ENCODE measurements at places on chromosomes 3 and 15.

GRCh38 chr15:86327230-86327865 lies 247.7 kb downstream of the AGBL1 start:
- H3K27me3 ChIP-seq, result no peaks in the 10 kb centered on the region
- H3K4me3 ChIP-seq, result no peak overlapping the region
- H3K27ac ChIP-seq, result no peak overlapping the region
- DNase-seq, result no peak
- H3K36me3 ChIP-seq, result no peaks in the 10 kb centered on the region

GRCh38 chr3:65960087-65960486 lies 78.6 kb downstream of the MAGI1 start:
- no peak for DNase-seq
- no peaks in the 10 kb centered on the region for H3K36me3 ChIP-seq
- no peaks in the 10 kb centered on the region for H3K27me3 ChIP-seq
- H3K4me1 ChIP-seq, result peaks cover 13% of the 10 kb centered on the region
- no peak overlapping the region for H3K27ac ChIP-seq

DNA sequence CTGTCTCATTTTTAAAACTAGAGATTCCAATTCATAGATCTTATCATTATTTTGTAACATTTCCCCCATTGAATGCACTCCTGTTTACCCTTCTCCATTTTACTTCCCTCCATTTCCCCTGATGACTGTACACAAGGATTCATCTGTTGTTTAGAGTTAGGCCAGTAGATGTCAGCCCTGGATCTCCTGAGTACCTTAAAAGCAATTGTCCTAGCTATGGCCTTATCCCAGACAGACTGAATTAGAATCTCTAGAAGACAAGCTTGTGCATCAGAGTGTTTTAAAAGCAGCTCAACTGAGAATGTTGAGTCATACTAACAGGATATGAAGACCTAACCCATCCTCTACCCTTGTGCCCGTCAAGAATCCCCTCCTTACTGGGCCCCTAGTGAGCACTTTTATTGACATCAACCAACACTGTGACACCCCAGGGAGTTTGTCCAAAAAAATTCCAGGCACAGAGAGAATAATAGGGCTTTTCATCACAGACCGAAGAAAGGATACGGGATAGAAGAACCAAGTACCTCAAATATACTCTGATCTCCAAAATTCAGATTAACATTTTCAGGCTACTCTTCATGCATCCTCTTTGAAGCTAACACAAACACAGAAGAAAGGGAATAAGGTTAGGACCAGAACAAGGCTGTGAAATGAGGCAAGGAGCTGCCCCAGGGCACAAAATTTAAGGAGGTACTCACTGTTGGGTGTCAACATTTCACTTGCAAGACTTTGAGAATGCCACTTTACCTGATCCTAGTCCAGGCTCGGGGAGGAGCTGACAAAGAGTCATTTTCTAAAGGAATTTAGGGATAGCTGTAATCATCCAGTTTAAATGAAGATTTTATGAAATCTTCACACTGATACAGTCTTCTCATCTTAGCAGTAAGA lies 17.1 kb downstream of the ZBED2 start:
- H3K4me3 ChIP-seq, result peak overlapping the region; percentile 1
- H3K27me3 ChIP-seq, result no peaks in the 10 kb centered on the region
- H3K36me3 ChIP-seq, result peaks cover 64% of the 10 kb centered on the region
- DNase-seq, result no peak
- H3K4me1 ChIP-seq, result peaks cover 82% of the 10 kb centered on the region

- H3K36me3 ChIP-seq, result no peaks in the 10 kb centered on the region
- no peak for DNase-seq
- no peaks in the 10 kb centered on the region for H3K27me3 ChIP-seq
- peak overlapping the region; percentile 80 for H3K27ac ChIP-seq
These were observed 117.1 kb upstream of the LIPC start for GRCh38 chr15:58314593-58315216.

DNA sequence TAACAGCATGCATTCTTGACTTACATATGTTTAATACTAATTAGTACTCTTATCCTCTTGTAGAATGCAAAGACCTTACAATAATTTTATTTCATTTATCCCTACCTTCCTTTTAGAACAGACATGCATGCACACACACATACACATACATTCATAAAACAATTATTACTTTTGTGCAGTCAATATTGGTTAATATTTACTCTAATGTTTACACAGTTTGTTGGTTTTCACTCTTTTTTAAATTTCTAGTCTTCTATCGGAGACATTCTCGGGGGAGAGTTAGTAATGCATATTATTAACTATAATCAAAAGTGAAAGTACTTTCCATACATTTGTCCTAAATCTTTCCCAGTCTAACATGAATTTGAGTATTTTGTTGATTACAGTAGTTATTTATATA lies 317.7 kb upstream of the DPH6 start:
- no peak overlapping the region for H3K4me3 ChIP-seq
- no peaks in the 10 kb centered on the region for H3K4me1 ChIP-seq
- H3K36me3 ChIP-seq, result no peaks in the 10 kb centered on the region

DNA sequence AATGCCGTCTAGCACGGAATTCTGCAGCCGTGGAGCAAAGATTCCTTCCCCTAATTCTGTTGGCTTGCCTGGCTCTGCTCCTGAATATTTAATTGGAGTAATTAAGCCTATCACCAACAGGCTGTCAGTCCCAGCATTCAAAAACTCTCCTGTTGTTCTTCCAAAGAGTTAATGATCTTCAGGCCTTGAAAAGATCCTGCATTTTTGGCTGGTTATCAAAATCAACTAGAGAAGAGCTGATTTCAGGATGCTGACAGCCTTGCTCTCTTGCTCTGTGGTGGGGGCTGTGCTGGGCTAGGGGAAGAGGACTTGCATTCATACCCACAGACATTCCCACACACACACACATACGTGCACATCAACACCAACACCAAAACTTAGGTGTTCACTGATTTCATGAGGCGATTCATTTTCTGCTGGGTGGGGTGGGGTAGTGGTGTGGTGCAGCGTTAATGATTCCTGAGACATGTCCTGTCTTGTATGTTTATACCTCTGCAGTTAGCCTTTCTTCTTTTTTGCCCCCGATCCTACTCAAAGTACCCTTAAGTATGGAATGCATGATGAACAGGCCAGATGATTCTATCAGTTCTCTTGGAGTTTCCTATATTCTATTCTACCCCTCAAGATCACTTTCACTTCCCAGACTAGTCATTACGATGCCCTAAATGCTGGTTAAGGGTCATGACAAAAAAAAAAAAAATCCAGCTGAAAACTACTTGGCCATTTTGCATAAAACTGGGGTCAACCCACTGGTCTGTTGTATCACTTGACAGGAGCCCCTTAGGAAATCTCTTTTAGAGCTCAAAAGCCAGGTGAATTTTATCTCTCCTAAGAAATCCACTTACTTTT lies 42.3 kb downstream of the CPN2 start:
- peaks cover 8% of the 10 kb centered on the region for H3K36me3 ChIP-seq
- H3K27me3 ChIP-seq, result peaks cover 5% of the 10 kb centered on the region
- no peak for DNase-seq
- H3K4me3 ChIP-seq, result peak overlapping the region; percentile 45

DNA sequence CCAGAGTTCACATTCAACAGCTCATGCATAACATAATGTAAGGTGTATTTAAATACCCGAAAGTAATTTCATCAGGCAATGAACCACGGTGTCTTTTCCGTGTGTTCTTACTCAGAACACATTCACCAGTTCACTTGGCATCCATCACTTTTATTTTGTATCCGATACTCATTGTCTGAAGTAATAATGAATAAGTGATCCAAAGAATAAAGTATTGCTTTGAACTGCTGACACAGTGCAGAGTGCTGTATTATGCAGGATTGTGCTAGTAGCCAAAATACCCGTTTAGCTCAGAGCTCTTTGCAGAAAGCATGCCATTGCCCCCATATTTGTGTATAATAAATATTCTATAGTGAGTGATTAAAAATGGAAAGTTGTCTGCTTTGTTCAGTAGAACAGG lies 460.9 kb upstream of the KCNMB2 start:
- no peaks in the 10 kb centered on the region for H3K36me3 ChIP-seq
- no peak for DNase-seq
- no peak overlapping the region for H3K27ac ChIP-seq
- peaks cover 10% of the 10 kb centered on the region for H3K4me1 ChIP-seq
- no peaks in the 10 kb centered on the region for H3K27me3 ChIP-seq

GRCh38 chr3:189593581-189593980 lies 37.6 kb upstream of the TP63 start:
- H3K36me3 ChIP-seq, result peaks cover 1% of the 10 kb centered on the region
- H3K27ac ChIP-seq, result no peak overlapping the region
- no peaks in the 10 kb centered on the region for H3K4me1 ChIP-seq
- no peak overlapping the region for H3K4me3 ChIP-seq

DNA sequence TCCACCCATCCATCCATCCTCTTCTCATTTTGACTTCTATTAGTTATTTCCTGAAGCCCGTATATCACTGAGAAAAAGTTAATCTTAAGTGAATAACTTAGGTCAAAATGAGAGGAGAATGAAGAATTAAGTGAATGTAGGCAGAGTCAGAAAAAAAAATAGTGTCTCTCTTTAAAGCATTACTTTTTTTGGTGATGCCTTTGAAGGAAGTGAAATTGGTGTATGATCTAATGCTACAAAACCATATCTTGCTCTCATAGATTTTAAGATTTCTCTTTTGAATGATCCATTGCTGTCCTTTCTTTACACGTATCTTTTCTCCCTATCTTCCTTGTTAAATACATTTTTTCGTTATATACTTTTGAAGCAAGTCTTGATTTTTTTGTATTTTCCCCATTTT lies 23.4 kb downstream of the FNDC3B start:
- H3K36me3 ChIP-seq, result peaks cover 7% of the 10 kb centered on the region
- H3K4me1 ChIP-seq, result peaks cover 49% of the 10 kb centered on the region
- H3K27me3 ChIP-seq, result no peaks in the 10 kb centered on the region
- DNase-seq, result no peak
- no peak overlapping the region for H3K27ac ChIP-seq
- no peak overlapping the region for H3K4me3 ChIP-seq

- peaks cover 33% of the 10 kb centered on the region for H3K4me1 ChIP-seq
- H3K4me3 ChIP-seq, result no peak overlapping the region
- DNase-seq, result no peak
These were observed 112.7 kb downstream of the TNIK start for GRCh38 chr3:171347301-171348039.

DNA sequence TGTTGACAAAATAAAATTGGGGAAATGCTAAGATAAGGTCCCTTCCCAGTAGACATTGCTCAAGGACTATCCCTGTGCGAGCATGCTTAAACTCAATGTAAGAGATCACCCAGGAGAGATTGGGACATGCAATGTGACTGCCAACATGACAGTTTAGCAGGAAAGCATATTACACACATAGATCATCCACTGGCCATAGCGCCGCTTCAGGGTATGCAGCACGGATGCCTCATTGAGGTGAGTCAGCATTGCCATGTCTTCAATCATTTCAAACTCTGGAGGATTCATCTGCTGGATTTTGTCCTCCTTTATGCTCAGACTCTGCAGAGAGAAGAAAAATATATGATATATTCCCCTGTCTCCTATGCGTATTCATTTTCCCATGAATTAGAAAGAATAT lies 8.9 kb downstream of the MYH15 start:
- no peak overlapping the region for H3K27ac ChIP-seq
- H3K27me3 ChIP-seq, result peaks cover 8% of the 10 kb centered on the region
- no peak for DNase-seq

DNA sequence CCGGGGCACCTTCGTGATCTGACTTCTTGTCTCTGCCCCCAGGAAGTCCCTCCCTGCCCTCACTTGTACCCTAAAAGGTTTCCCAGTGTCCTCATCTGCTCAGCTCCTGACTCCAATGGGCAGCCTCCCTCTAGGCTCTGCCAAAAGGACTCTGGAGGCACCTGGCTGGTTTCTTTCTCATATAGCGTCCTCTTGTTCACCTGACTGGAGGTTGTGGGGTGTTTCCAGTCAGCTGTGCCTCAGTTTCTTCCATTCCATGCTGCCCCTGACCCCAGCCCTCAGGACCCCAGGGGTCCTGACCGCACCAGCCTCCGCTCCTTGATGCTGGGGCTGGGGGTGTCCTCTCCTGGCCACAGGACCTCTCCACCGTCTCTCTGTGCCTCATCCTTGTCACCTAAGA lies 2.5 kb downstream of the PRR23E start:
- H3K4me1 ChIP-seq, result no peaks in the 10 kb centered on the region
- no peak overlapping the region for H3K4me3 ChIP-seq
- H3K27me3 ChIP-seq, result peaks cover 5% of the 10 kb centered on the region
- no peak for DNase-seq
- no peak overlapping the region for H3K27ac ChIP-seq

Measured in activated T-helper 1 cell treated with anti-CD3 and anti-CD28 coated beads, Interleukin-12 subunit alpha, Interleukin-12 subunit beta, Interleukin-2, Interleukin-4 antibody, amounts not matched to agents 30 ng/mL and 10 ng/mL and 1 ng/mL, durations not matched to agents 14 hours and 24 hours and 36 hours (primary cell).